Activated CD4-positive, alpha-beta T cell treated with anti-CD3 and anti-CD28 coated beads for 36 hours (primary cell): ENCODE measurements at places on chromosomes 5 and 9.

DNA sequence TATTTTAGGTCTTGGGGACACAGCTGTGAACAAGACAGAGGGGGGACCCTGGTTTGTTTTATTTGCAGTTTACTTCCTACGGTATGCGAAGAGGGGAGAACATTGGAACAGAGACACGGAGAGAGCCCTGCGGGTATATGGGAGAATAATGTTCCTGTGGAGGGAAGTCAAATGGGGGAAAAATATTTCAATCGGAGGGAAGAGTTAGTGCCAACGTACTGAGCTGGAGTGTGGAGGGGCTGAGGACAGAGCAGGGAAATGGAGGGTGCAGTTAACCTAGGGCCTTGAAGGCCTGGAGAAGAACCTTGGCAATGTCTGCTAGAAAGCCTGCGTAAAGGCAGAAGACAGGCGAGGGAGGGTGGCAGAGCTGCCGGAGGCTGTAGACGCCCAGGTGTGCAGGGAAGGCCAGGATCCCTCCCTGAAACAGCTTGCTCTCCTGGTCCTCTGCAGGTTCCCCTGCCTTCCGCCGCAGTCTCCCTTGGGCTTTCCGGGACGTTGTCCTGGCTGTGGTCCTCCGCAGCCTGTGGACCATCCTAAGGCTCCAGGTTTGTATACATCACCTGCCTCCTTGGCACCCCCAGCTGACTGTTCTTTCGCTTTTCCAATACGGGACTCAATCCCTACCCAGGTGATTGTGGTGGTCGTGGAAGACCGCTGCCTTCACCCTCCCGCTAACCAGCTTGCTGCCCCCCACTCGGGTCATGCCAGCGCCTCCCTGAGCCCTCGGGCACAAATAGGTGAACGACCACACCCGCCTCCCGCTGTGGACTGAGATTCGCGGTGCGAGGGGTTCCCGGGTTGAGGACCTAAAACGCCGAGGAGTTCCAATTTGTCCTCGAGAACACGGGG lies 1.9 kb upstream of the RACK1 start:
- no peak for DNase-seq

DNA sequence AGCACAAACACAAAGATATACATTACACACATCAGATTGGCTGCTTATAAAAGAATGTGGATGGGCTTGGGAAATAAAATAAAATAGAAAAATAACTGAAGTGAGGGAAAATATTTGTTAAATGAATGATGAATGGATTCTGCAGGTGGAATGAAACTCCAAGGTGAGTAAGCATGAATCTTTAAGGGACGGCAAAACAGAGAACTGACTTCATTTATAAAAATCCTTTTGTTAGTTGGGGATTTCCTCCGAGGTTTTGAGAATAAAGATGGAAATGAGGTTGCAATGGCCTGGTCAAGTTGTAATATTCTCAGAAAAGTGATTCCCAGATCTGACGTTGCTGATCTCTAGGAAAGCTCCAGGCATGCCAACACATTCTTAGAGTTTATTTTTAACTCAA lies 20.9 kb upstream of the SEMA6A start:
- no peak for DNase-seq

DNA sequence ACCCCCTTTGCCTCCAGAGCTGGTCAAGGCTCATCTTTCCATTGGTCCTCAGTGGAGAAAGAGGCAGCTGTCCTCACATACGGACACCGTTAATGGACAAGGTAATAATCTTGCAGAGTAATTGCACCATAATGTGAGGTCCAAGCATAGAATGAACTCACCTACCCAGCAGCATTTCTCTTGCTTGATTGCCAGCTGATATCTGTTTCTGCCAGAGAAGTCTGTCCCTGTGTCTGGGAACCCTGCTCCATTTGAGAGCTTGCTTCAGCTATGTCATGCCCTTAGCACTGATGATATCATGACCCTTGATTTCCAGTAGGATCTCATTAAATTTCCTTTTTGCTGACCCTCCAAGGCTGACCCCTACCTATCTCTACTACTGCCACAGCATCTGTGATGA lies 154.6 kb downstream of the PIK3R1 start:
- DNase-seq = no peak

- DNase-seq = no peak
Observed at GRCh38 chr9:133560311-133560710, 25.8 kb downstream of the ADAMTSL2 start.

DNA sequence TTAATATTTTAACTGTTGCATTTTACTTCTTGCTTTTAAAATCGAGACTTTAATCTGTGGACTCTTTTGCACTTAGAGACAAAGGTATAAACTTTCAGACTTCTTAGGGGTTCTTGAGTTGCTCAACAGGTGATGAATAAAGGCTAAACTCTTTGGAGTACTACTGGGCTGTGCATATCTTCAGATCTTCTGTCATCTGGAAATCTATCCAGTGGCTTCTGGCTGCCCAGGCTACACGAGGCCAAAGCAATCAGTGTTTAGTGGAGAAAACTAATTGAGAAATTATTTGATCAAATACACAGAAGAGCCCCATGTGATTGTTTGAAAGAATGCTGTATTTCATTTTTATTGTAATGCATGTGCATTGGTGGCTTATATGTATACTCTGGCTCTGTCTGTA lies 146.1 kb downstream of the PBX3 start:
- no peak for DNase-seq

GRCh38 chr5:142316051-142316450 lies 8.8 kb downstream of the SPRY4 start:
- no peak for DNase-seq

GRCh38 chr9:91905991-91906469 lies 44.0 kb downstream of the ROR2 start:
- peak; percentile 65 for DNase-seq

DNA sequence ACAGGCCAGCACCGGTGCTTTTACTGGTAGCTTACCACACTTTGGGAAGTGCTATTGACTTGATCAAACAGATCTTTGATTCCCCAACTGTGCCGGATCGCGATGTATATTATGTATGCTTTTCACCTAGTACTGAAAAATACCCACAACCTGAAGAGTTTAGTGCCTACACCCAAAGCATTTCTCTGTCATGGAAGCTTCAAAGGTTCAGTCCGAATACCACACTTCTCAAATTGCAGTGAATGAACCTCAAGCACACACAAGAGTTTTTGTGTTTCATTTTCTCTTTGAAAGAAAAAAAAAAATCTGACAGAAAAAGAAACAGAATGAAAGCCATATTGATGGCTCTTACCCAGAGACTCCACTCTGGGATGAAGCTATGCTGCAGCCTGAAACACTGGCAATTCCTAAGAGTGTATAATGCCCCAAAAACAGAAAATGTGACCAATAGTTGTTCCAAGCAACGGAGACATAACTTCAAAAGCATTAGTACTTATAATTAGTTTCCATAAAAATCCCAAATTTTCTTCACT lies 100.9 kb downstream of the EBF1 start:
- no peak for DNase-seq

GRCh38 chr5:337563-338130 lies 16.1 kb downstream of the AHRR start:
- no peak for DNase-seq

GRCh38 chr9:89550346-89550927 lies 52.5 kb upstream of the SEMA4D start:
- no peak for DNase-seq

GRCh38 chr5:2003690-2004365 lies 121.1 kb upstream of the IRX4 start:
- DNase-seq = no peak

- no peak for DNase-seq
Observed at GRCh38 chr9:109922617-109923470, 142.8 kb downstream of the PALM2AKAP2 start.

DNA sequence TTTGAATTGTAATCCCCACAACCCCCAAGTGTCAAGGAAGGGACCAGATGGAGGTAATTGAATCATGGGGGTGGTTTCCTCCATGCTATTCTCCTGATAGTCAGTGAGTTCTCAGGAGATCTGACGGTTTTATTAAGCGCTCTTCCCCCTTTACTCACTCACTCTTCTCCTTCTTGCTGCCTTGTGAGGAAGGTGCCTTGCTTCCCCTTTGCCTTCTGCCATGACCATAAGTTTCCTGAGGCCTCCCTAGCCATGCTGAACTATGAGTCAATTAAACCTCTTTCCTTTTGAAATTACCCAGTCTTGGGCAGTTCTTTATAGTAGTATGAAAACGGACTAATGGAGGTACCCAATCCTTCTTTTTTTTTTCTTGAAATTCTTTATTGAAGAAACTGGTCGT lies 2.2 kb upstream of the CEP120 start:
- no peak for DNase-seq

- no peak for DNase-seq
Observed at GRCh38 chr5:9230355-9230754, 315.5 kb downstream of the SEMA5A start.

DNA sequence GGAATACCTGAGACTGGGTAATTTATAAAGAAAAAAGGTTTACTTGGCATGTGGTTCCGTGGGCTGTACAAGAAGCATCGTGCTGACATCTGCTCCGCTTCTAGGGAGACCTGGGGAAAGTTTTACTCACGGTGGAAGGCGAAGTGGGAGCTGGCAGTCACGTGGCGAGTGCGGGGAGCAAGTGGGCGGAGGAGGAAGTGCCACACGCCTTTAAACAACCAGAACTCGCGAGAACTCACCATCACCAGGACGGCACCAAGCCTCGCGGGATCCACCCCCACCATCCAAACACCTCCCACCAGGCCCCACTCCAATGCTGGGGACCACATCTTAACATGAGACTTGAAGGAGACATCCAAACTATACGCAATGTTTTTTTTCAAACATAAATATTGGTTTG lies 406.2 kb upstream of the IRX4 start:
- no peak for DNase-seq

GRCh38 chr9:136024696-136025316 lies 63.6 kb upstream of the UBAC1 start:
- no peak for DNase-seq

DNA sequence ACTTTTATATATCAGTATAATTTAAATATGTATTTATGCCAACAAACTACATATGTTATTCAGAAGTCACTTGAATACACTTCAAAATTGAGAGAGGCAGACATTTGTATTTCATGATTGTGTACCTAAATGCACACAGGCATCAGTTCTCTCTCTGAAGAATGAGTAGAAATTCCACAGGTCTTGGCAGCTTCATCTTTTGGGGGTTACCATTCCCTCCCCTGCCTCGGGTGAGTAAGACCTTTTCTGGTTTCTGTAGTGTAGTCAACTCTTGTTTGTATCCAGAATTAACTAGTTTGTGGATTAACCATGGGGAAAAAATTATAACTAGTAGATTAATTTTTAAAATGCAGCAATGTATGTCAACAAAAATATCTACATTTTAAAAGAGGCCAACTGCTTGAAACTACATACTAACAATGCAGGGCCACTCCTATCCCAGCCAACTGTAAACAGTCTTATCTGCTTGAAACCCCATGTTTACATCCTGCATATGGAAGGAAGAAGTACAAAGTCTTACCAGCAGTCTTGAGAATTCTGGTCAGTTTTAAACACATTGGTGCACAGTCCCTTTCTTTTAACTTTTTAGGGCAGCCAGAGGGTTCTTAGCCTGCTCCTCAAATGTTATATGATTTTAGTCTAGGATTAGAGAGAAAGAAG lies 339.6 kb upstream of the KIF2A start:
- DNase-seq = no peak

- DNase-seq = no peak
Observed at GRCh38 chr9:27569406-27569805, 3.9 kb downstream of the C9orf72 start.

DNA sequence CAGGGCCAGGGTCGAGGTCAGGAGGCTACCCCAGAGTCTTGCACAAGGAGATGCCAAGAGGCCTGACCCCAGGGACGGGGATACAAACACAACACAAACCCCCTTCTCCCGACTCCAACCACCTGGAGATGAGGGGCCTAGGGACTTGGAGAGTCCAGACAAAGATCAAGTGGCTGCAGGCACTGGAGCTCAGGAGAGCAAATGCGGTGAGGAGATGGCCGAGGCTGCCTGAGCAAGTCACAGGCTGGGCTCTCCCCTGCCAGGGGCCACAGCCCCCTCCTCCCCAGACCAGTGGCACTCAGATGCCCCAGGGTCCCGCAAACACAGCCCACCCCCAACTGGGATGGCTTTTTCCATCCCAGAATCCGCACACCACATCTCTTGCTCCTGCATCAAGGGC lies 15.8 kb downstream of the SH3GLB2 start:
- no peak for DNase-seq

GRCh38 chr9:127844821-127845359 lies 9.6 kb downstream of the ENG start:
- no peak for DNase-seq

- no peak for DNase-seq
Observed at GRCh38 chr5:136457390-136458013, 92.2 kb upstream of the TRPC7 start.

DNA sequence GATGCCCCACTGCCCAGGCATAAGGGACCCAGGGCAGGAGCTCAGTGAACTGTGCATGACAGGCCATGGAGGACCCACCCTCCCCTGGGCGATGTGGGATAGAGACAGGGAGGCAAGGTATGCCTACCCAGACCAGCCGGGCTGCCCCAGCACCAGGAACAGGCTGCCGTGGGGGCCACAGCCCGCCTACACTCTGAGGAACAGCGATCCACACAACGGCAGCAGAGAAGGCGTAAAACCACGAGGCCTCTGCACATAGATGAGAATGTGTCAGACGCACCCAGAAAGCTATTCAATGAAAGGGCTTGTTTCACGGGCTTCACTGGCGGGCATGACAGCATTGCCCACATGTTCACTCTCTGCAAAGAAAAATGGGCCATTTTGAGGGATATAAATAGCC lies 49.5 kb downstream of the SEMA4D start:
- DNase-seq = peak; percentile 75

- no peak for DNase-seq
Observed at GRCh38 chr9:92655366-92655765, 14.6 kb downstream of the IPPK start.

DNA sequence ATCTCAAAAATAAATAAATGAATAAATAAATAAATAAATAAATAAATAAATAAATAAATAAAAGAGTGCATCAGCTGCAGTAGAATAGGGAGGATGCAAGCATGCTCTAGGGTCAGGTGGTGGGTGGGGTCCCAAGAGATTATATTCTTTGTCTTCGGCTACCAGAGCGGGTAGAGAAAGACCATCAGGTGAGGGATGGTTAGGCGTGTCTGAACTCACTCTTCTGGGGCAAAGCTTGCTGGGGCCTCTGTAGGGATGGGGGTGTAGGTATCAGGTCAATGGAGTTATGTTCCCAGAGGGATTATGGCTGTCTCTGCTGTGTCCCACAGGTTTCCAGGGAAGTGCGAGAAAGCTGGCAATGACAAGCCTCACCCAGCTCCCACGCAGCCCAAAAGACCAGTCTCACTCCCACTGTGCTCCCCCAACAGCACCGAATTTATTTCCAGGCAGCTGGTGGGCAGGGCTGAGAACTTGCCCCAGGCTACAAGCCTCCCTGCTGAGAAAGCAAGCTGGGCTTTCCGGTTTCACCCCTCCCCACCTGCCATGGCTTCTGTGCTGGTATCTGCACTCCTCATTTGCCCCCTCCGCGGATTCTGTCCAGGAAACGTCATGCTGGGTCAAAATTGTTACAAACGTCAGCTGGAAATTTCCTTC lies 180.8 kb downstream of the LURAP1L start:
- no peak for DNase-seq

GRCh38 chr5:172178991-172179989 lies 8.7 kb downstream of the STK10 start:
- DNase-seq = peak; percentile 69

- DNase-seq = no peak
Observed at GRCh38 chr5:8628521-8628920, 759.6 kb downstream of the MTRR start.

GRCh38 chr5:96861076-96861475 lies 15.2 kb upstream of the ERAP2 start:
- no peak for DNase-seq
